ENCODE measurements at places on chromosomes 2 and 18.

- DNase-seq = no peak
These were observed 166.6 kb upstream of the TANK start for GRCh38 chr2:160993654-160994061.

DNA sequence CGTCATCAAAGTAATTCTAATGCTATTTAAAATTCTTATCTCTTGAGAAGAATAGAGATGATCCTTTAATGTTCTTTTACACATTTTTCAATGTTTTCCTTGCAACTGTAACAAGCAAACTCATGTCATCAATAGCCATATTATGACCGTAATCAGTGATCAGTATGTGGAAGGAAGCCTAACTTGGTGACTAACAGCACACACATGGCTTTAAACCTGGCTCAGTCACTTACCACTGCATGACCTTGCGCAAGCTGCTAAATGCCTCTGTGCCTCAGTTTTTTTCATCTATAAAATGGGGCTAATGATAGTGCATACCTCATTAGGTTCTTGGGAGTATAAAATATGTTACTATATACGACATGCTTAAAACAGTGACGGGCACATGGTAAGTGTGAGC is 149.7 kb downstream of the BCL2 start:
- no peak for DNase-seq

GRCh38 chr2:226581661-226582060 is 218.0 kb downstream of the IRS1 start:
- DNase-seq = no peak

DNA sequence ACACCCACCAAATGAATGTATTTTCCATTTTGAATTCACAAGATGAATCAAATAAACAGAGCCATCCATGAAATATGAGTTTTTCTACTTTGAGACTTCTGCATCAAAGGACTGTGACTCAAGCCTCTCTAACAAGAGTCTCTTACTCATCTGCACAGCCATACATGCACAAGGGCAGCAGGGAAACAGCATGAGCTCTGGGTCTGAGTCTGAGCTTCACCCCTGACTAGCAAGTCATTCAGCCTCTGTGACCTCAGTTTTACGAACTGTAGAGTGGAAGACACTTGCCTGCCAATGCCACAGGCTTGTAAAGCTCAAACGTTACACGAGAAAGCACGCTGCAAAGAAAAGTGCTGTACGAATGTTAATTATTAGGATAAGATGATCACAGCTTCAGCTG is 42.9 kb downstream of the MREG start:
- DNase-seq = no peak

DNA sequence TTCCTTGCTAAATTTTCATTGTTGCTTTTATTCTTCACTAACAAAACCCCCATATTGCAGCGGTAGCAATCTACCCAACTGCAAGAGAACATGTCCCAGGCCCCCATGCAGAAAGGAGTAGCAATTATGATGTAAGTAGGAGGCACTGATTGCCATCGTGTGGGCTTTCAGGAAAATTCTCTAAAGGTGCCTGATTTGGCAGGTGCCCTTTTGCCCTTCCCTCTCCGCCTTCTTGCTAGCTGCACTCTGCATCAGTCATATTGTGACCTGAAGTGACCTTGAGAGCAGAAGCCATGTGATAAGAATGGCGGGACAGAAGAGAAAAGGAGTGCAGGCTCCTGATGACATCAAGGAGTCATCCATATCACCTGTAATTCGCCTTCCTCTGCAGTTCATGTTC is 112.1 kb downstream of the NCKAP5 start:
- DNase-seq = no peak

DNA sequence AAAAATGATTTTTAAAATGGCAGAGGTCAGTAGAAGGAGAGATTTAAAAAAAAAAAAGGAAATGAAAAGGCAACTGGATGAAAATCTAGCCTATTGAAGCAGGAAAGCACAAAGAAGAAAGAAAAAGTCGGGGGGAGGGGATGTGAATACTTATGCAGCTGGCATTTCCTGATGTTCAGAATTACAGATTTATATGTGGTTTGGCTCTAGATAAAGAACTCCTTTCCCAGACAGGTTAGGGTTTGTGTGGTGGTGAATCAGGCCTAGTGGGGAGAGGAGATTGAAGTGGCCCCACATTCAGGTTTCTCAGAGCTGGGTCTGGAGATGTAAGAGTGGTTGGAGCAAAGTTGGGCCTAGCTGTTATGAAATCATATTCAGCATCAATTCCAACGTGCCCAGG is 394.4 kb downstream of the FIGN start:
- no peak for DNase-seq

- DNase-seq = peak; percentile 61
These were observed 788.4 kb downstream of the TSN start for GRCh38 chr2:122543815-122544214.

DNA sequence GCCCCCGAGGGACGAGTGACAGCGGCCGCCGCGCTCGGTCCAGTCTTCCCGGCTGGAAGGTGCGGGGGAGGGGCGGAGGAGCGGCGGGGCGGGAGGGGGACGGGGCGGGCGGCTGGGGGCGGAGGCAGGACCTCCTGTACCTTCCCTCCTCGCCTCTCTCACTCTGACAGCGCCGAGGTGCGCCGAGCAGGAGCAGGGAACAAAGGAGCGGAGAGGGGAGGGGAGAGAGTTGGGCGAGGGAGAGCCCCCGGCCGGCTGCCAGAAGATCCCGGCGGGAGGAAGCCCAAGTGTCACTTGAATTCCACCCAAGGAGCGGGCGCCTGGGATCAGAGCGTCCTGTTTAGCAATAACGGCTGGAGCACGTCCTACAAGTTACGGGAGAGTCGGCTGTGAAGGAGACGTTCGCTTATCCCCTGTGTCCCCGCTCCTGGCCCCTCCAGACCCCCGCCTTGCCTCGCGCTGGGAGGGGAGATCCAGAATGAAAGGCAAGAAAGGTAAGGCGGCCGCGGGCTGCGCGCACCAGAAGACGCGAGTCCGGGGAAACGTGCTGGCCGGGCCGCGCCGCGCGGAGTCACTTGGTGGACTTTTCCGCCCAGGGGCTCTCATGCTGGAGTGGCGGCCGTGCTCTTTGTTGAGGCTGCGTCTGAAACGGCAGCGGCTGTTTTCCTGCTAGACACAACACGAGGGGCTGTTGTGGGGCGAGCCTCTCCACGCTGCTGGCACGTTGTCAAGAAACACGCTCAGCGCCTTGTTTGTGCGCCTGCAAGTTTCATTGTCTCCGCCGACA is at the start of gene TGIF1:
TGIF1 (plus strand) TSS at position 161 of the 787 bp plus-strand sequence; CDS start at position 479, 318 bp downstream.
- peak; percentile 82 for DNase-seq

GRCh38 chr18:48543228-48543627 is 4.4 kb downstream of the CTIF start:
- DNase-seq = no peak

- DNase-seq = no peak
These were observed 1367.2 kb upstream of the CELF4 start for GRCh38 chr18:38932752-38933151.

DNA sequence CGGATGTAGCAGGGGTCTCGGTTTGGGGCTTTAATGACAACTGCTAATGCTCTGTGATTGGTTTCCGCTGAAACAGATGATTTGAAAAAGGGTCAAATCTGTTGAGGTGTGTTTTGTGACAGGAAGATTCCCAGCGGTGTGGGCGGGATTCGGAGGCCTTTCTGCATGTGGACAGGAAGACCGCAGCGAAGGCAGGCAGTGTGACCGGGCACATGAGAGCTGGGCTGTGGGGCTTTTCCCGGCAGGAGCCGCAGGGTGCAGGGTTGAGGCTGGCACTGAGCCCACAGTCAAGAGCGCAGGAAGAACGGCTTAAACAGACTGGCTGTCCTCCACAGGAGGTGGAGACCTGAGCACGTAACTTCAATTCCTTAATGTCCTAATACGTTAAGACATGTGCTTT is 180.0 kb upstream of the TPO start:
- DNase-seq = no peak

DNA sequence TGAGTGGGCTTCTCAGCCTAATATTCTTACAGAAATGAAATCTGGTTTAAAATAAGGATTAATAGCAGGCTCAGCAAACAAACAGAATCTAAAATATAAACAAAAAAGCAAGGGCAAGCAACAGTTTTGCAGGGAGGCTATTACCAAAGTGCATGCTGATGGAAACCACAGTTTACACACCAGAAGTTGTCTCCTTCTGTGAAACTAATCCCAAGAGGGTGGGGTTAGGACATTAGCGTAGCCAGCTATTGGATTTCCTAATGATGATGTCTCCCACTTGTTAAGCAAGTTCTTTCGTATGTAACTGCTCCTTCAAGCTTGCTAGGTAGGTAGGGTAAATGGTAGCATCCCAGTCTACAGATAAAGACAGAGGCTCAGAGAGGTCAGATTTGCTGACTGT is 65.0 kb upstream of the TSPYL6 start:
- DNase-seq = no peak

DNA sequence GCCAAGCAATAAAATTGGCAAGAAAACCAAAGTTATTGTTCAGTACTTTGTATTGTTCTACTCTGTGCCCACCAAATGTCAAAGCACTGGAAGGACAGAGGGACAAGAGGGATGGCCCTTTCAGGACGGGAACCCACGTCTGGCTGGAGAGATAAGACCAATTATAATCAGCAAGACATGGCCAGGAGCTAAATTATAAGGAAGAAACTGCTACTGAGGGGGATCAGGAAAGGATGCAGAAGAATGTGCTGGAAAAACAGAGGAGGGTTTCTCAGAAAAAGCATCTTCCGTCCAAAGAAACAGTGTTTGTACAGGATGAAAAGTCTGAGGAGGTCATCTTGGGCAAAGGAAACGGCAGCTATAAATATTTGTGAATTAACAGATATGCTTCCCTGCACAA is 46.4 kb upstream of the NARS1 start:
- no peak for DNase-seq

- no peak for DNase-seq
These were observed 91.7 kb downstream of the STK39 start for GRCh38 chr2:168155680-168156079.

GRCh38 chr2:132845339-132845738 is 175.3 kb upstream of the LYPD1 start:
- DNase-seq = no peak

DNA sequence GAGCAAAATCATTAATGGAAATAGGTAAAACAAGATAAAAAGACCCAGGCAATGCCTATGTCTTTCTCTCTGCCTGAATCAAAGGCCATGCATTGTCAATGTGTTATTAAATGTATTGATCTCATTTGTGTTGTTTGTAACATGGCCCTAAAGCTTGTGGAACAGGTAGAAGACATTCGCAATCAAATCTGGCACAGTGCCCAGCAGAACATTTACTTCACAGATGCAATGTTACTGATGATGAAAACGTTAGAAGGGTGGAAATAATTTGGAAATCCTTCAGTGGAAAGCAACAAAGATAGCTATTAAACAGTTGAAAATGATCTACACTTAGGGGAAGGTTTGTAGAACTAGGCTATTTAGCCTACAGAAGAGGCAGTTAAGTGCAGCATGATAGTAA is 368.2 kb downstream of the EPHA4 start:
- no peak for DNase-seq

DNA sequence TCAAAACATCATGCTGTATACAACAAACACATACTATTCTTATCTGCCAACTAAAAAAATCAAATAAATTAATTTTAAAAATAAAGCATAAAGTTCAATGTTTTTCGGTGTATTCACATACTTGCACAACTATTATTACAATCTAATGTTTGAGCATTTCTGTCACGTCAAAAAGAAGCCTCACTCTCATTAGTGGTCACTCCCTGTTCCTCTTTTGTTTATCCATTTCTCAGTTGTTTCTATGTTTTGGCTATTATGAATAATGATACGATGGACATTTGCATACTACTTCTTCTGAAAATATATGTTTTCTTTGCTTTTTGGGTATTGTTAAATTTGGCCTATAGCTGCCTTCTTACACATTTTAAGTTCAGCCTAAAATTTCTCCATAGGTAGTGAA is 773.0 kb upstream of the HS6ST1 start:
- no peak for DNase-seq

DNA sequence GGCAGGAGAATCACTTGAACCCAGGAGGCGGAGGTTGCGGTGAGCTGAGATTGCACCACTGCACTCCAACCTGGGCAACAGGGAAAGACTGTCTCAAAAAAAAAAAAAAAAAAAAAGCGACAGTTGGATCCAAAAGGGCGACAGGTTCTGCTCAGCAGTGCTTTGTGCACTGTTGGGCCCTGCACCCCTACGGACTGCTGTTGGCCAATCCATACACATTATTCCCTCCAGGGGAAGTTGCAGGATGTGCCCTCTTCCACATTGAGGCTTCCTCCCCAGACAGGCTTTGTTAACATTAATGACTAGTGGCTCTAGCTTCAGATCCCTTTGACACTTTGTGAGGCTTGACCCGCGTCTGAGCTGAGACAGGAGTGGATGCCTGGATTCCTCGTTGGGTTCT is 9.4 kb downstream of the NT5DC4 start:
- DNase-seq = no peak

GRCh38 chr2:28166956-28167355 is 225.7 kb upstream of the FOSL2 start:
- no peak for DNase-seq

GRCh38 chr2:71879509-71880184 is 268.0 kb downstream of the CYP26B1 start:
- DNase-seq = no peak

DNA sequence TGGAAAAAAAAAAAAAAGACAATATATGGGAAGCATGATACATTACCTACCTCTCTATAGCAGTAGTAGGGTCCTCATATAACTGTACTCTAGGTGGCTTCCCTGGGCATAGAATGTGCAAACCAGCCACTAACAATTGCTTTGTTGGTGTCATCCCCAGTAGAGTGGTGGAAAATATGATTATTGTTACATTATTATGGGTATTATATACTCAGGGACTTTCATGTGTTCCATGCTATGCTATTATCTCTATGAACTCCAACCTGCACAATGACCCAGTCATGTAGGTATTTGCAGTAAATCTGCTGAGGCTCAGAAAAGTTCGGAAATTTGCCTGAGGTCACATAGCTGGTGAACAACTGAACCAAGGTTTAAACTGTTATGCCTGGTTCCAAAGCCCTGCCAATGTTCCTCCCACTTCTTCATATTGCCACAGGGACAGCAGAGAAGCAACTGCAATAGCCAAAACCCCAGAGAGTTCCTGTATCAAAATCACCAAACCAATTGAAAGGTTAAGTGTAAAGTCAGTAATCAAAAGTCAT is 52.6 kb upstream of the MAP4K4 start:
- DNase-seq = no peak

GRCh38 chr18:63562284-63562683 is 20.1 kb downstream of the SERPINB12 start:
- DNase-seq = no peak

DNA sequence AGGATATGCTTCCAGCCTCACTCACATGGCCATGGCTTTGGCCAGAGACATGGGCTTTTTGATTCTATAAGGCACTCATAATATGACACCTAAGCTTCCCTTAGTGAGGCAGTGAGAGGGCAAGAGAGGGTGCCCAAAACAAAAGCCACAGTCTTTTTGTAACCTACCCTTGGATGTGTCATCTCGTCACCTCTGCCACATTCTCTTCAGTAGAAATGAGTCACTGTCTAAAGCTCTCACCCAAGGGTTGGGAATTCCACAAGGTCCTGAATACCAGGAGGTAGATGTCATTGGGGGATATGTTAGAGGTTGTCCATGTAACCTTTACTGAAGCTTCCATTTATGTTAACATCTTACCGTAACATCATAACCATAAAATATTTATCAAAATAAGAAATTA is 108.4 kb downstream of the ALMS1 start:
- DNase-seq = no peak

GRCh38 chr2:101823859-101824258 is 126.4 kb downstream of the MAP4K4 start:
- no peak for DNase-seq

- DNase-seq = no peak
These were observed 148.2 kb downstream of the PHLPP1 start for GRCh38 chr18:62863579-62864001.

All from GM03348 (cell line).